ENCODE measurements at places on chromosomes 5 and 9.

- DNase-seq, result no peak
Observed at GRCh38 chr5:135629666-135630065, 50.9 kb upstream of the CXCL14 start.

DNA sequence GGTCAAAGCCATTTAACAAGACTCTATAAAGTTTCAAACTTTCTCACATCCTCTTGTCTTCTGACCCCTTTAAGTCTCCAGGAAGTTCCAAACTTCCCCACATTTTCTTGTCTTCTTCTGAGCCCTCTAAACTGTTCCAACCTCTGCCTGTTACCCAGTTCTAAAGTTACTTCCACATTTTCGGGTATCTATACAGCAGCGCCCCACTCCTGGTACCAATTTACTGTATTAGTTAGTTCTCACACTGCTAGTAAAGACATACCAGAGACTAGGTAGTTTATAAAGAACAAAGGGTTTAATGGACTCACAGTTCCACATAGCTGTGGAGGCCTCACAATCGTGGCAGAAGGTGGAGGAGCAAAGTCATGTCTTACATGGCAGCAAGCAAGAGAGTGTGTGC, 23.3 kb upstream of the PRLR start:
- DNase-seq, result no peak

GRCh38 chr5:71862507-71863060, 143.5 kb downstream of the CARTPT start:
- no peak for DNase-seq

DNA sequence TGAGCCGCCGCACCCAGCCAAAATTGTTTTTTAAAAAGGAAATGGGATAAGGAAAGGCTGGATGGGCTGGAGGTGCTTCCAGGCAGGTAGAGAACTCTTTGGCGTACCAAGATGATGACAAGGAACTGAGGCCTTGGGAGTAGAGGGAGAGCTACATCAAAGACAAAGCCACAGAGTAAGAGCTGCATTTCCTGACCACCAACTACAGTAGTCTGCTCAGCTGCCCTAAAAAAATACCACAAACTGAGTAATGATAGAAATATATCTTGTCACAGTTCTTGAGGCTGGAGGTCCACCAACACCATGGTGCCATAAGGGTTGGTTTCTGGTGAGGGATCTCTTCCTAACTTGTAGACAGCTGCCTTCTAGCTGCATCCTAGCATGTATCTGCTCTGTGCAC, 8.2 kb downstream of the OR1K1 start:
- DNase-seq, result no peak

GRCh38 chr9:87658511-87658910, 67.4 kb upstream of the CTSL start:
- DNase-seq, result no peak

DNA sequence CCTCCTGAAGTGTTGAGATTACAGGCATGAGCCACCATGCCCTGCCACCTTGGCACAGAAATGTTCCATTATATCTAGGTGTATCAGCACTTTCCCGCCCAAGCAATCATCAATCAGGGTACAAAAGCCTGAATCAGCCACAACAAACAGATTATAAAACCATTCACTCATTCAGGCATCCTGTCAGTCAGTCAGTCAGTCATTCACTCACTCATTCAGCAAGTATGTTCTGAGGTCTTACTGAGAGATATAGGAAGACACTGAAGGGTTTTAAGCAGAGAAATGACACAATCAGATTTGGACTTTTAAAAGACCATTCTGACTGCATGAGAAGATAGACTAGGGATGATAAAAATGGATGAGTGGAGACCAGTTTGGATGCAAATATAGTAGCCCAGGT, 13.1 kb downstream of the PSMD5 start:
- DNase-seq, result no peak

DNA sequence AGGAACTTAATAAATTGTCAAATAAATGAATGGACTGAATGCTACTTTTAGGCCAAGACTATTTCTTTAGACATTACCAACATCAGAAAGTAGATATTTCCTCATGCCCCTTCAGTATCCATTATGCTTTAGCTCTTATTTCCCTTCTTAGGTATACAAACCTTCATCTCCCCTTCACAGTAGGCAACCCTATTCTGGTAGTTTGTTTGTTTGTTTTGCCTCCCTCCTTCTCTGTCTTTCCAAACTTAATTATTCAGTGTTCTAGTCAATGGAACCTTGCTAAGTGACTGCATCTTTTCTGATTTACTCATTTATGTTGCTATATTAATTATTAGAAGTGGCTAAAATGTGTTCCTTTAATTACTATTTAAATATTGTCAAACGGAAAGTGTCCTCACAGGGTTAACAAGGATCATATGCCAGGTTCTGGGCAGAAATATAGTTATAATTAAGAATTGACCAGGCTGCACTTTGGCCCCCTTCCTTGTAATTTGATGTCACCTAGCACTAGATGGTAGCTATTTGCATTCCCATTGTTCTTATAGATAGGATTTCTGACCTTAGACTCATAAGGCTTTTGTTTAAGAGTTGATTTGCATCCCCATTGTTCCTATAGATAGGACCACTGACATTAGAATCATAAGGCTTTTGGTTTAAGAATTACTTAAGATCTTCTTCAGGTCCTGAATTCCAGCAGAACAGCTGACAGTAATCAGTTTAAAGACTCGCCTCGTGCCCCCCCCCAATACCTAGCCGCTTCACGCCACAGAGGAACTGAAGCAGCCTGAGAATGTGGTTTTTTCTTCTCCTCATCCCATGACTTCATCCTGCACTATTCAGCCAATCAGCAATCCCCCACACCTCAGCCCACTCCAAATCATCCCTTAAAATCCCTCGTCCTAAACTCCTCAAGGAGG, 84.4 kb upstream of the NUDT12 start:
- DNase-seq, result no peak

DNA sequence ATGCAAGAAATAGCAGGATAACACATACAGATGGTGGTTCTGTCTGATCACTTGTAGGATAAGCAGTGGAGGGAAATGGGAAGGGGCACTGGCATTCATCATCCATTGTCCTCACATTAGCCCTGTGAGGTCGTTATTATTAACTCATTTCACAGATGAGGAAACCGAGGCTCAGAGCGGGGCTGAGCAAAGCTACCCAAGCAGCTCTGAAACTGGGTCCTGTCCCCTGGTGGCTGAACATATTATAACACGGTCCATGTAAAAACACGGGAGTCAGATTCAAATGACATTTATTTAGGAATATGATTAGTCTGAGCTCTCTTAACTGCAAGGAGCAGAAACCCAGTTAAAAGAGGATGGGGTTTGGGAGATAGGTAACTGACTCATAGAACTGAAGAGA, 43.1 kb downstream of the HRH2 start:
- no peak for DNase-seq

DNA sequence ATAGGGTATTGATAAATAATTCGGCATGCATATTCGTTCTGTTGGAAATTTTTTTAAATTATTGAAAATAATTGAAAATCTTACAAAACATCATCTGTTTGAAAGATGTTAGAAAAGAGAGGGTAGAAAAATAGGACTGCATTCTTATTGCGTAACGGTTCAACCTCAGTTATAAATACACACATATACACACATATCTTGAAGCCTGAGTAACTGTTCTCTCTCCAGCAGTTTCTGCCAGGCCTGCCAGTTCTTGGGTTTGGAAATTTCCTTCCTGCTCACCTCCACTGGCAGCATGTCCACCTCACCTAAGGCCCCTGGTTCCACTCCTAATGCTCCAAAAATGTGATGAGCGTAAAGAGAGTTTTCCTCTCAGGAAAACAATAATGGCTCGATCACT, 9.1 kb downstream of the SPATA31E1 start:
- no peak for DNase-seq

DNA sequence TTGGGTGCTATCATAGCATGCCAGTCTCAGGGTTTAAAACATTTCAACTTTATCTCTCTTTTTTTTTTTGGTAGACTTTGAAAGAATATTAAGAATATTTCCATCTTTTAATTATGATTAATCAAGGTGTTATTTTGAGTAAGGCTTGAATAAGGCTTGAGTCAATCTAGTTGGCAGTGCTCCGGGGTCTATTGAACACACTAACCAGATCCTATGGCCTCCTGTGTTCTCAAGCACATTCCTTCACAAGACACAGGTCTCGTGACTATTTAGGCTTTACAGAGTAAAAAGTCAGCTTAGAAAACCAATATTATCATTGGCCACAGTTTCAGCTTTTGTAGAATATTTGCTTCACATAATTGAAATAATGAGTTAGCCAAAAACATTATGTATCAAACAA, 151.2 kb downstream of the ARHGEF28 start:
- DNase-seq, result no peak

GRCh38 chr5:103510851-103511553, 51.6 kb downstream of the NUDT12 start:
- no peak for DNase-seq
